ENCODE measurements at places on chromosomes 7 and 10.

- no peak for DNase-seq
These were observed 18.7 kb upstream of the PCBD1 start for GRCh38 chr10:70906953-70907636.

- DNase-seq, result no peak
These were observed 69.8 kb downstream of the PWWP2B start for GRCh38 chr10:132466520-132467463.

DNA sequence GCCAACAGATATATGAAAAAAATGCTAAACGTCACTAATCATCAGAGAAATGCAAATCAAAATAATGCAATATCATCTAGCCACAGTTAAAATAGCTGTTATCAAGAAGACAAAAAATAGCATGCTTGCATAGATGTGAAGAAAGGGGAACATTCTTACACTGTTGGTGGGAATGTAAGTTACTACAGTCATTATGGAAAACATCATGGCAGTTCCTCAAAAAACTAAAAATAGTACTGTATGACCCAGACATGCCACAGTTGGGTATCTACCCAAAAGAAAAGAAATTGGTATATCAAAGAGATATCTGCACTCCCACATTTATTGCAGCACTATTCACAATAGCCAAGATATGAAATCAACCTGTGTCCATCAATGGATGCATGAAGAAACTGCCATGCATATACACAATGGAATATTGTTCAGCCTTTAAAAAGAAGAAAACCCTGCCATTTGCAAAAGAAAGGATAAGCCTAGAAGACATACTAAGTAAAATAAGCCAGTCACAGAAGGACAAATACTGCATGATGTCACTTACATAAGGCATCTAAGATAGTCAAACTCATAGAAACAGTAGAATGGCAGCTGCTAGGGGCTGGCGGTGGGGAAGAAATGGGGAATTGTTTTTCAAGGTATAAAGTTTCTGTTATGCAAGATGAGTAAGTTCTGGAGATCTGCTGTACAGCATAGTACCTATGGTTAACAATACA is 107.0 kb downstream of the PTPN20 start:
- no peak for DNase-seq

- DNase-seq, result no peak
These were observed 257.6 kb downstream of the EXOC4 start for GRCh38 chr7:133510326-133511055.

- no peak for DNase-seq
These were observed 187.4 kb upstream of the GALNT17 start for GRCh38 chr7:70944516-70944915.

DNA sequence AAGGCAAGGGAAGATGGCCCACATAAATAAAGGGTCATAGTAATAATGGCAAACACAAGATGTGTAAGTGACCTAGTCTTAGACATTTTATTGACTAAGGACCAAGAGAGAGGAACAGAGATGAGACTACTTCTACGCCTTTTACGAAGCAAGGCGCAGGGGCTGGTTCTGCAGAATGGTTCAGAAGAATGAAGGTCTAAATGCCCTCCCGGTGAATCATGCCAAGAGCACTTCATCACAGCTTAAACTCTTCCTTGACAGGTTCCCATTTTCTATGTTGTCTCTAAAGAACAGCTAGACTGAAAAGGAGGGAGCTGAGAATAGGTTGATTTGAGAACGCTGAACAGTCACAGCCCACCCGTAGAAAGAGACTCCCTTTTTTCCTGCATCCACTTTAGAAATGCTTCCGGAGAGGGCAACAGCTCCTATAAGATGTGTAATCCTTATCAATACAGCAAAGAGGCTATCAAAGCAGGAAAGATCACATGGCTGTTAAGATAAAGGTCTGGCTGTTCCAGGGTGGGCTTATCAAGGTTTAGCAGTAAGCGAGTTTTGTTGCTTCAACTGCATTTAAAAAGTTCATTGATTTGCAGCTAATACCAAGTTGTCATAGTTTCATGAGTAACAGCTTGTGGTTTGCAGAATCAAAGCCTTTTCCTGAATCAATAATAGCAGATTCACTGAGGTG is 93.4 kb upstream of the AUTS2 start:
- DNase-seq, result no peak

DNA sequence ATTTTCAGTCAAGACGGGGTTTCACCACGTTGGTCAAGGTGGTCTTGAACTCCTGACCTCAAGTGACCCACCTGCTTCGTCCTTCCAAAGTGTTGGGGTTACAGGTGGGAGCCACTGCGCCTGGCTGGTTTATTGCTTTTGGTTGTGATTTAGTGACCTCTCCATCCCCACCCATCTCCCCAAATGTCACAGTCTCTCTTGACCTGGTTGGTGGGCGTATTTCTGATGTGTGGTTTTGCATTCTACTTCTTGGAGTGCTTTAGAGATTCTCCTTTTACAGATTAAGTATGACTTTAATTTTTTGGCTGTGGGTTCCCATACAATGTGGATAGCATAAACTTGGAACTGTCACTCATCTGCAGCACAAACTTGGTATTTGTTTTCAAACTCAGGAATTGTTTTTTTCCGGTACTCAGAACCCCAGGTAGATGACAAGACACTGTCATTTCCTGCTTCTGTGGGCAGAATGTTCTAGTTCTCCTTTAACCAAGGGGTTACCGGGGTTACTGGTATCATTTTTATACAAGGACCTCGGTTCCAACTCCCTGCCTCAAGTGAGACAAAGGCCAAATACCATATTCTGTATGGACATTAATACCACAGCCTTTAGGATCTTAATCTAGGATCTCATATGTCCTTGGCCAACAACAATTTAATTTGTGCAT is 50.5 kb downstream of the MRC1 start:
- no peak for DNase-seq
